ENCODE measurements at places on chromosomes 13 and 19.

DNA sequence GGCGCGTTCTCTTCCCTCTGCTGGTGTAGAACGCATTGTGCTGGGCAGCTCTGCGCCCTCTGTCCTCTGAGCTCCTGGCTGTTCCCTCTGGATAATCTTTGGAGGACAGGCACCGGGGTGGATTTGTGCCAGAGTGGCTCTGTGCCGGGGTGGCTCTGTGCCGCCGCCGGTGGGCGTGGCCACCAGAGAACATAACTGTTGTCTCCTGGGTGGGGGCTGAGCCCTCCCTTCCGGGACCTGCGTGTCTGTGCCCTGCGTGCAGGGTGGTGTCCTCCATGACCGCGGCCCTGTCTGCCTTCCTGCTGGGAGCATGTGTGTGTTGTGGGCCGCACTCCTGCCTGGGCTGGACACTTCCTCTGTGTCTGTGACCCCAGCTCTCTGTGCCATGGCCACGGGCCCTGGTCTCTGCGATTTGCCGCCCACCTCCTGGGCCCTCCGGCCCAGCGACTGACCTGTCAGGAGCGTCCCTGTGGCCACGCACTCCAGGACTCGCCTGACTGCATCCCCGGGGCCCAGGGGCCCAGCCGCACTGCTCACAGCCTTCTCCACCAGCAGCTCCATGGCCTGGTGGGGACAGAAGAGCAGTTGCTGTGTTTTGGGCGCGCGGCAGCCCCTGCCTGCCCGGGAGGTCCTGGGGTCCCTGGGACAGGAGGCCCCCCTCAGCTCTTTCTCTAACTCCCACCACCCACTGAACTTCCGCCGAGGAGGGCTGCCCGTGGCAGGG is 22.4 kb upstream of the MATK start:
- peak; percentile 7 for DNase-seq

- DNase-seq = no peak
Measured at GRCh38 chr13:84684048-84684662, 801.9 kb upstream of the SLITRK1 start.

DNA sequence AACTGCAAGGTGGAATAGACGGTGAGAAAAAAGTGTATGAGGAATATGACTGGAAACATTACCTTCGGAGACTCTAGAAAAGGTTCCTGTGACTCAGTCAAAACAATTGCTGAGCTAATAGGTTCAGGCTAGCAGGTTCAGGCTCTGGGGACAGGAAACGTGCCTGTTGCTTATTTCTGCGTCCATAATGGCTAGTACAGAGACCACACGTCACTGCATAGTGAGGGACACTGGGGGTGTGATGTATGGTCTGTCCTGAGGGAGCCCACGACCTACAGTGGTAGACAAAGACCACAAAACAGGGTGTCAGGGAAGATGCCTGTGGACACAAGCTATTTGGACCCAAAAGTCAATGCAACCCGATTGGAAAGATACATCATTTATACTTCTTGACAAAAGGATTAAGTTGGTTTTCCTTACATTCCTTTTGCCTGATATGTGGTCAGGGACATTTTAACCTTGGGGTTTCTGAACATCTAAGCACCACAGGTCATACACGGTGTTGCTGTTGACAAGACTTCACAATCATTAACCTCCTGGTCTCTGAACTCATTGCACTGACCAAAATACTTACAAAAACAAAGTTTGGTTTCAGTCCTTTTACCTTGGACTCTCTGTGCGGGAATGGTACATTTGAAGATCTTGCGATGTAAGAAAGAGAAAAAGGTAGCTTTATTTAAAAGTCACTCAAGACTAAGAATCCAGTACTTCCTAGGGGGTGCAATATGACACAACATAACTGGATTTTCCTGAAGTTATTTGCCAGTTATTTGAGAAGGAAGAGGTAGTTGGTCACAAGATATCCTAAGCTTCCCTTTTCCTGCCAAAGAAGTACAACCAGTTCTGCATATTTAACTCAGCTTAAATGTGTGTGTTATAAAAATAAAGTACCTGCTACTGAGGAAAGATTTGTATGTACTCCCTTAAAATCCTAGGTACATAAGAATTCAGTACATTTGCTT is 20.0 kb downstream of the CRYL1 start:
- peak; percentile 82 for DNase-seq

DNA sequence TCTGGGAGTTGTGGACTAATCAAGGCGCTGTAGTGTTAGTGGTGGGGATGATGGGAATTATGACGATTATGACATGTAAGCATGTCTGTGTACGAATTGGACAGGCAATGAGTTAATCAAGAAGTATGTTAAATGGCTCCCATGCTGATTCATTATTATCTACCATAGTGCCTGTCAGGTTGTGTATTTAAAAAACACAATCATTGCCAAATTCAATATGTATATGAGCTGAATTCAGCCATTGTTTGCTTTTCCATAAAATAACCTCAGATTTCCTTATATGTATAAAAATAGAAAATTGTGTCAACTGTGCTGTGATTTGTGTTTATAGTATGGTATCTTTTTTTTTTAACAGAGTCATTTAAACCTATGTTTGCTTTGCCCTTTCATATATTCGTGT is 37.1 kb downstream of the PCCA start:
- DNase-seq = peak; percentile 74

GRCh38 chr19:47019431-47020041 is at the start of gene NPAS1:
TSS of gene NPAS1 (plus strand) at chr19:47019837. CDS start at chr19:47021048, 1,211 bp downstream.
- DNase-seq = no peak

DNA sequence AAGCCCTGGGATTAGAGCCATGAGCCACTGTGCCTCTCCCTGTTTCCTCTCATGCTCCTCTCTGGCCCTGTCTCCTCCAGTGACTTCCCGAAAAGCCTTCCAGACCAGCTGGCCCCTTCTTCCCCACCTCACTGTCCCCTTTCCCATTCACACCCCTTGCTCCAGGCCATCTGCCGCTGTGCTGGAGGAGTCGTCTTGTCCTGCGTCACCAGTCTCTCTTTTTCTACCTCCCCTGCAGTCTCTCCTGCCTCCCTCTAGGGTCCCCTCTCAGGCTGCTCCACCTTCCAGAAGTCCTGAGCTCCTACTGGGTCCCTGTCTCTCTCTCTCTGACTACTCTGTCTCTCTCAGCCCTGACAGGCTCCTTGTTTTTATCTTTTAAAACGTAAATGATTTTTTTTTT is 5.3 kb upstream of the FFAR1 start:
- no peak for DNase-seq

DNA sequence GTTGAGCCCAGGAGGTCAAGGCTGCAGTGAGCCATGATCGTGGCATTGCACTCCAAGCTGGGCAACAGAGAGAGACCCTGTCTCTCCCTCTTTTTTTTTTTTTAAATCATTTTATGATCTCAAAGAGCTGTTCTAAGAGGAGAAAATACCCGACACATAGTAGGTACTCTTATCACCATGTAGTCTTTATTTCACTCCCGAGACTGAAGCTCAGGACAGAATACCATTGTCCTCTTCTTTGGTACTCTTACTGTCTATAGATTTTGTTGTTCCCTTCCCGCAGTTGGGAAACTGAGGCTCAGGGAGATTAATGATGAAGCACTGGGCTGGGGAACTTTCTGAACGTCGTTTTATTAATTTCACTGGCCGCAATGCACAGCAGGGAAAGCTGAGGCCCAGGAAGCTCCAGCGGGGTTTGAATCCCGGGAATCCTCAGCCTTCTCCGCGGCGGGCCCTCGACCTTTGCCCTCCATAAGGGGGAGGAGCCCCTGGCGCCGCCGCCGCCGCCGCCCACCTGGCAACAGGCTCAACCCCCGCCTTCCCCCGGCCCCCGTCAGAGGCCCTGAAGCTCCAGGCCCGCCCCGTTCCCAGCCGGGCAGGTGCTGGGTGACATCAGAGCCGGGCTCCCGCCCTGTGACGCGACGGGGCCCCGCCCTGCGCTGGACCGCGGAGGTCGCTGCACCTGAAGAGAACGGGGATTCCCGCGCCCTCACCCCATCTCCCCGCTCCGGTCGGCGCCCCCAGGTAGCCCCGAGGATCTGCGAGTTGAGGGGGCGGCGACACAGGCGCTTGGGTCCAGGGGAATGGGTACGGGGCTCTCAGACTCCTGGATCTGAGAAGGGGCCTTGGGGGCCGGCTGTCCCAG is 1.6 kb downstream of the MYH14 start:
- DNase-seq = peak; percentile 4

DNA sequence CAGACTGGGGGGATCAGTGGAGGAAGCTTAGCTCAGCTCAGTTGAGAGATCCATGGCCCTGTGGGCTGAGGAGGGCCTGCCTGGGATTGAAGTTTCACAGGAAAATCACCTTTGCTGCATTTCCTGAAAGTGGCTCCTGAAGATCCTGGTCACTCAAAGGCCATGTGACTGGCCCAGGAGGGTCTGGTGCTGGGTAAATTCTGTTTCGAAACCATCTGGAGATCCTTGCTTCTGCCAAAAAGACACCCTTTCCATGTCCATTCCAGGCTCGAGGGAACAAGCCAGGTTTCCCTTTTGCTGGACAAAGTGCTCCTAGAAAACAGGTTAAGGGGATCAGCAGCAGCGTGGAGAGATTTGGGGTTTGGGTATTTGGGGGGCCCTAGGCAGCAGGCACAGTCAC is 293.3 kb downstream of the ZNF536 start:
- DNase-seq = no peak

GRCh38 chr13:74755065-74755464 is 620.9 kb upstream of the KLF12 start:
- DNase-seq = no peak

DNA sequence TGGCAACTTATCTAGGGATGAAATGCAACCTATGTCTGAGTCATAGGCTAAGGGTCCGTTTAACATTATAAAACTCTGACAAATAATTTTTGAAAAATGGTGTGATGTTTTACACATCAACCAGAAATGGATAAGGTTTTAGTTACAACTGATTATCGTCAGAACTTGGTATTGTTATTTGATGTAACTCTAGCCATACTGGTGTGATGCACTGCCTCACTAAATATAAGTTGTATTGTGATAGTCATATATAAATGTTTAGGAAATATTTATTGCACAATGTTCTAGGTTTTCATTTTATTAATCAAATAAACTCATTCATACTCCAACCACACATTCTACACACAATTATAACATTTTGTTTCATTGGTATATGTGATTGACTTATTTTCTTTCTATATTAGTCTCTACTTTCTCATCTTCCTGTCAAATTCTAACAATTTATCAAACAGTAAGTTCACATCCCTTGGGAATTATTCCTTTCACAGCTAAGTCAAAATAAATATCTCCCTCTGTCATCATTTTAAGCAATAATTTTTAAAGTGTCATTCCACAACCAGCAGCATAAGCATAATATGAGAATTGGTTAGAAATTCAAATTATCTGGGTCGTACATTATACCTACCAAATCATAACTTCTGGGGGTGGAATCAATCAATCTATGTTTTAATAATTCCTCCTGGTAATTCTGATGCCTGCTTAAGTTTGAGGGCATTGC is 873.9 kb downstream of the SLITRK1 start:
- no peak for DNase-seq

GRCh38 chr19:15971224-15971780 is 22.5 kb downstream of the OR10H4 start:
- no peak for DNase-seq

DNA sequence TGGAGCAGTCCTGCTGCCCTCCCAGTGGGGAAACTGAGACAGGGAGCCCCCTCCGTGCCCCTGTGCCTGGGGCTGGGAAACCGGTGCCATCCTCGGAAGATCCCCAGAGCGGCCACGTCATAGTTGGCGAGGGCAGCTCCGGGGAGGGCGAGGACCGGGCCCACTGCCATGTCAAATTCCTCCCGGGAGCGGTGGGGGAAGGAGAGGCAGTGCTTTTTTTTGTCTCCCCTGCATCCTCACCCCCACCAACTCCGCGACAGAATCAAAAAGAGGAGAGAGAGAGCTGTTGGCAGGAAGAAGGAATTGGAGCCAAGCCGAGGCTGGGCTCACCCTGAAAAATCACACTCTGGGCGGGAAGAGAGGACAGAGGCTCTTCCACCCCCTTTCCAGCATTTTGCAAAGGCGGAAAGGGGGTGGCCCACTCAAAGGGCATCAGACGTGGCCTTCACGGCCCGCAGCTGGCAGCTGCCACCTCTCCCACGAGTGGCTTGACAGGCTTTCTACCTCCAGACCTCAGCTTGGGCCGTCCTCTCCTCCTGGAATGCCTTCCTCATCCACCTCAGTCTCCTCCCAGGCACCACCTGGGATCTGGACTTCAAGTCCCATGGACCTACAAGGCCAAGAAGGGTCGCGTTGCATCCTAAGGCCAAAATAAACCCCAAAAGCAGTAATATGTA is 19.6 kb upstream of the NFIC start:
- no peak for DNase-seq

- DNase-seq = no peak
Measured at GRCh38 chr13:32537580-32538142, 934 bp downstream of the N4BP2L2 start.

DNA sequence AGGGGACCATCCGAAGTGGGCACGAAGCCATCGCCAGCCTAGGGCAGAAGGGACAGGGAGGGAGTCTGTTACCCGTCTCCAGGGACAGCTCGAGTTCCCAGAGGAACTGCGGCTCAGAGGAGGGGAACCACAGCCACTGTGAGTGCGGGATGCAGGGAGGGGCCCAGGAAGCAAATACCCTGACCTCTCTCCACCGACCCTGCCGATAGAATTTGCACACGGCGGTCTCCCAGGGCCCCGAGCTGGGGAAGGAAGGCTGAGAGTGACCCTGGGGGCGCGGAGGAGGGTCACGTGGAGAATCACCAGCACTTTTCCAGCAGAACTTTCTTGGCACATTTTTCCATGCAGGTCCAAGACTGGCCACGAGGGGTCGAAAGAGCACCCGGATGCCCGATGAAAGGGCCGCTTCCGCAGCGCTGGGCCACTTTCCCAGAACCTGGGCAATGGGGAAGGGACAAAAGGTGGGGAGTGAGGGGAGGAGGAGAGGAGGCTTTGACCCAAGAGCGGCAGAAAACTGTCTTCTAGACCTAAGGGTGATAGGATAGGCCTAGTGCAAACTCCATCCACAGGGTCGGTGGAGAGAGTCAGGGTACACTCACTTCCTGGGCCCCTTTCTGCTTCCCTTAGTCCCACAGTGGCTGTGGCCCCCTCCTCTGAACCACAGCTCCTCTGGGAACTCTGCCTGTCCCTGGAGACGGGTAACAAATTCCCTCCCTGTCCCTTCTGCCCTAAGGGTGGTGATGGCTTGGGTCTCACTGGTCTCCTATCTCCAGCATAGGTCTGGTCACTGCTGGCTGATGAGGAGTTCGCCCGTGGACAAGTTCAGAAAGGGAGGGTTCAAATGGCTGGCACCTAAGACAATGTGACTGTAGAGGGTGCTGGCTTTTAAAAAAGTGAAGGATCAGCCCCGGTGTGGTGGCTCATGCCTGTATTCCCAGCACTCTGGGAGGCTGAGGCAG is 5.3 kb upstream of the GPR4 start:
- no peak for DNase-seq

DNA sequence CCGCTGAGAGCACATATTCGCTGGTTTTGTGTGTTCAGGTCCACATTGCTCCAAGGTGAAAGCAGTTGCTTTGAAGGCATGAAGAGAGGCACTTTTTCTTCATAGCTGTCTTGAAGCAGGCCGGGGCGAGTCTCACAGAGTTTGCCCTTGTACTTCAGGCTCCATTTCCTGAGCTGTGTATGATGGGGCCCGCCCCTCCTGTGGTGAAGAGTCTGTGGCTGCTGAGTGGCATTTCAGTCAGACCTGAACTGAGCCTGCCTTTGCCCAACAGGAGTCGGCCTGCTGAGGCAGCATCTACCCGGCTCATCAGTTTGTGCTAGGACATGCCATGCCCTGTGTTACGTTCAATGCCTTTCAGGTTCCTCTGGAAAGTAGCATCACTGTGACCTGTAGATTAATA is 44.4 kb upstream of the C1QTNF9 start:
- DNase-seq = no peak

Measured in LNCaP clone FGC (cell line).